ENCODE measurements at places on chromosomes 1 and 21.

GRCh38 chr1:109395602-109396512 is 1.9 kb downstream of the SORT1 start:
- DNase-seq, result no peak

DNA sequence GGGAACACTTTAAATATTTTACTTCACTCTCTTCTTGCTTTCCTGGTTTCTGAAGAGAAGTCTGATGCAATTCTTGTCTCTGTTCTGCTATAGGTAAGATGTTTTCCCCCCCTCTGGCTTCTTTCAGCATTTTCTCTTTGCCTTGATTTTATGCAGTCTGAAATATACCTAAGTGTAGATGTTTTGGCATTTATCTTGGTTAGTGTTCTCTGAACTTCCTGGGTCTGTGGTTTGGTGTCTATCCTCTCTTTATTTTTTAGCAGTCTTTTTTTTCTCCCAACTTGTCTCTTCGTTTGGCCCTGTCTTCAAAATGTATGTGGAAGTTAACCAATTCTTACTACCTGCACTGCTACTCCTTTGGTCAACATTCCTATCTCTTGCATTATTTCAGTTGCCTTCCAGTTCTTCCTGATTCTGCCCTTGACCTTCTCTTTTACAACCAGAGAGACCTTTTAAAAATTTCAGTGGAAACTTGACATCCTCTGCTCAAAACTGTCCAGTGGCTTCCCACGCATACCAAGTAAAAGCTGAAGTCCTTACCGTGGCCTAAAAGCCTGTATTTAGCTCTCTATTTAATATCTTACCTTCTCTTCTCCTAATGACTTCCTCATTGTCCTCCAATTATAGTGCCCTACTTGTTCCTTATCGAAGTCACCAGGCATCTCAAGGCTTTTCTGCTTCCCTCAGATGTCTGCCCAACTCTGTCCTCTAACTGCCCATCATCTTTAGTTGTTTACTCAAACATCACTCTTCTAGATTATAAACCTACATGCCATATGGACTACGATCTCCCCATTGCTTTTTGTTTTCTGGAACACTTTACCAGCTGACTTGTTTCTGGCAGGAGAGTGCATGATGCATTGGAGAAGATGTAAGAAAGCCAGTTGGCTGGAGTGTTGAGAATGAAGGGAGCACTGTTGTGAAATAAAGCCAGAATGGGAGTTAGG is 40.9 kb downstream of the RAP1A start:
- DNase-seq, result no peak

- DNase-seq, result no peak
Observed at GRCh38 chr1:38284953-38285352, 238.4 kb upstream of the POU3F1 start.

- DNase-seq, result no peak
Observed at GRCh38 chr1:193406901-193407300, 220.5 kb upstream of the B3GALT2 start.

- no peak for DNase-seq
Observed at GRCh38 chr1:40662151-40662550, 3.3 kb downstream of the RIMS3 start.

- DNase-seq, result no peak
Observed at GRCh38 chr1:33973799-33974545, 110.1 kb downstream of the HMGB4 start.
